Uterine smooth muscle cell (primary cell): ENCODE measurements at places on chromosomes 2 and 18. TPM values are rescaled to one million over a fixed set of nuclear protein-coding genes. Genes with fewer than 3 reads are reported as not detected.

Gene IL1R2
- not detected in 2 replicates for total RNA-seq

Gene NTSR2
- total RNA-seq = not detected in 2 replicates

Gene TMEFF2
- total RNA-seq = 0.22 TPM in 1 of 2 replicates, not detected in the other

Gene GAL3ST2
- 0.25 and 0.44 TPM in 2 replicates for total RNA-seq

Gene NAT8
- total RNA-seq = not detected in 2 replicates

Gene CHRND
- total RNA-seq = not detected in 2 replicates

Gene ICA1L
- 6.2 and 6.4 TPM in 2 replicates for total RNA-seq

Gene EGR4
- total RNA-seq = not detected in 2 replicates

Gene DSC1
- total RNA-seq = not detected in 2 replicates

Gene TRIM43
- total RNA-seq = not detected in 2 replicates

Gene OSBPL1A
- 47.5 and 67.2 TPM in 2 replicates for total RNA-seq

Gene UGT1A8
- total RNA-seq = 0.12 TPM in 1 of 2 replicates, not detected in the other

Gene RNU2-63P
- total RNA-seq = 23.4 TPM in 1 of 2 replicates, not detected in the other

Gene GATA6
- 5.5 and 15.2 TPM in 2 replicates for total RNA-seq

Gene UCN
- 0.22 and 1.00 TPM in 2 replicates for total RNA-seq

Gene RIT2
- not detected in 2 replicates for total RNA-seq

Gene C2orf78
- total RNA-seq = not detected in 2 replicates

Gene SERPINB12
- total RNA-seq = not detected in 2 replicates

Gene GPC1
- 70.9 and 115 TPM in 2 replicates for total RNA-seq

Gene HADHA
- 159 and 176 TPM in 2 replicates for total RNA-seq

Gene PRKAG3
- total RNA-seq = not detected in 2 replicates

Gene IHH
- total RNA-seq = 0.11 TPM in 1 of 2 replicates, not detected in the other

Gene HNMT
- total RNA-seq = 35.9 and 61.4 TPM in 2 replicates

Gene CYP26B1
- 0.33 and 0.37 TPM in 2 replicates for total RNA-seq

Gene LYG2
- total RNA-seq = not detected in 2 replicates

Gene EPB41L3
- 8.7 and 16.6 TPM in 2 replicates for total RNA-seq

Gene FBXO41
- total RNA-seq = 2.1 and 3.4 TPM in 2 replicates

Gene INHA
- 0.11 and 0.50 TPM in 2 replicates for total RNA-seq

Gene COX5B
- total RNA-seq = 191 and 262 TPM in 2 replicates

Gene NT5DC4
- 0.11 TPM in 1 of 2 replicates, not detected in the other for total RNA-seq

Gene NCKAP5
- total RNA-seq = 0.55 and 1.6 TPM in 2 replicates

Gene CAVIN2
- total RNA-seq = 1.2 and 4.4 TPM in 2 replicates

Gene TLX2
- not detected in 2 replicates for total RNA-seq

Gene ANKRD30B
- total RNA-seq = 0.12 and 0.55 TPM in 2 replicates

Gene WIPF1
- 10.5 and 15.3 TPM in 2 replicates for total RNA-seq

Gene DYNC2LI1
- 24.8 and 28.0 TPM in 2 replicates for total RNA-seq
